Activated CD4-positive, alpha-beta T cell treated with anti-CD3 and anti-CD28 coated beads for 24 hours (primary cell): ENCODE measurements at places on chromosomes 2 and 18.

DNA sequence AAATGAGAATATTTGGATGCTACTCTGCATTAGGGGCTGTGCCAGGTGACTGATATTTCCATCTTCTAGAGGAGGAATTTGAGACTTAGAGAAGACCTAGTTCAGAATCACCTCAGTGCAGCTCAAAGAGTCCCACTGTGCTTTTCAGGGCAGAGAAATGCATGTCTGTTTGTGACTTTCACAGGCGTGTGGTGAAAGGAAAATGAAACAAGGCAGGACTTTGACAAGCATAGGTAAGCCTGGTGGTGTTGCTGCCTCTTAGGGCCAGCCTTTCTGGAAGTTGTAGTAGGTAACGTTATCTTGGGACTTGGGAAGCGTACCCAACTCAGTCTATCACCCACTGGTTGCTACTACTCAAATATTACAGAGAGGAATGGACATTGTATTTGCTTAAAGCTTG lies 2.6 kb downstream of the GPR39 start:
- no peak for DNase-seq

- DNase-seq = no peak
These were observed 58.7 kb upstream of the STAM2 start for GRCh38 chr2:152234277-152234676.

- no peak for DNase-seq
These were observed 41.7 kb upstream of the RND3 start for GRCh38 chr2:150528861-150529801.

DNA sequence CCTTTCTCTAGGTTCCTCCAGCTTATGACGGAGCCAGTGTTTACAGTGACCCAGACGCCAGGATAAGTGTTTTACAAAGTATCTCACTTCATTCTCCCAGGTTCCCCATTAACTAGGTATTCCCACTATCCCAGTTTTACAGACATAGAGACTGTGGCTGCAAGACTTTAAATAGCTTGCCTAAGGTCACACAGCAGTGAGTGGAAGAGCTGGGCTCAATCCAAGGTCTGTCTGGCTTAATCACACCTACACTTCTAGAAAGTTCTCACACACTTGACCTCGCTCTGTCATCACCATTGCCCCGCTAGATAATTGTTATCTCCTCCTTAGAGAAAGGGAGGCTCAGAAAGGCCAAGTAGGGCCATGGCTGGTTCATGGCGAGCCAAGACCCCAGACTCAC lies 110.2 kb downstream of the ANTXR1 start:
- no peak for DNase-seq

- no peak for DNase-seq
These were observed 144.4 kb upstream of the LYPD6 start for GRCh38 chr2:149185942-149186490.
